Left cardiac atrium (tissue), 4 donors: ENCODE measurements at places on chromosomes 6 and 20. TPM values are rescaled to one million over a fixed set of nuclear protein-coding genes. Genes with fewer than 3 reads are reported as not detected.

- no peak for DNase-seq
These were observed 256.0 kb upstream of the TFAP2D start for GRCh38 chr6:50457351-50457750.

GRCh38 chr6:27133281-27134227, 113.9 kb upstream of the PRSS16 start:
- peak; percentile 68 for DNase-seq

GRCh38 chr20:32970973-32971300, 33.3 kb downstream of the SUN5 start:
- DNase-seq = no peak

Gene CDC40
- total RNA-seq = 13.9 TPM

Gene LY86
- total RNA-seq = 1.9 TPM
